ENCODE measurements at places on chromosomes 2 and 18. TPM values are rescaled to one million over a fixed set of nuclear protein-coding genes. Genes with fewer than 3 reads are reported as not detected.
A peak's percentile ranks its signal among the peaks of the same experiment; 100 is the strongest.

GRCh38 chr2:202064171-202064880 is 8.7 kb upstream of the KIAA2012 start:
- DNase-seq: no peak

GRCh38 chr2:71939588-71940535 is 207.8 kb downstream of the CYP26B1 start:
- no peak for DNase-seq

DNA sequence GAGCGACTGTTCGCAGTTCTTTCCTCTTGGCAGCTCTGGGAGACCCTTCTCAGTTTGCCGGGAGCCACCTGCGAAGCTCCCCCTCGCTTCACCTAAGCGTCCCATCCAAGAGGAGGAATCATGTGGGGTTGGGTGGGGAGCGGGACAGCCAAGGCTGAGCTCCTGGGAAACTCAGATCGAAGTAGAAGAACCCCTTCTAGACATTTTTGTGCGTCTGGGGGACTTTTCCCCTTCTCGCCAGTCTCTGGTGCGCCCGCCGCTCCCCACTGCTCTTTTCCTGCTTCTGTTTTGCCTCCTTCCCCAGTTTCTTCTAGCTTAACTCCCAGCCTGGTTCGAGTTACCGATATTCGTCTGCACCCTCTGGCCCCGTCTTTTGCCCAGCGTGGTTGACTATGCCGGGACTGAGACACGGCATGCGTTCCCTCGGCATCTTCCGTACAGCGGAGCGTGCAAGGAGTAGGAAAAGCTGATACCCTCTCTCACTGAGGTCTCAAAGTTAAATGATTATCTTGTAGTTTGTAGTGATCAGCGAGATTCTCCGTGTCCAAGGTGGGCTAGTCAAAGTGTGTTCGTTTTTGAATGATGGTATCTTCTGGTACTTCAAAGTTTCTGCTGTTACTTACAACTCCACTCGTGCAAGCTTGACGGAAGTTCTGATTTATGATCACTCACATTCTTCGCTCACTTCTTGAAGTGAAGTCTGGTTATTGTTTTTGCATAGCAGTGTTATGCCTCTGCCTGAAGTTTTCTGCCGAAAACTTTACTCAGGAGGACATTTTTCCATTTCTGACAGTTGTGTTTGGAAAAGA is 664 bp downstream of the CAMKMT start:
- peak; percentile 24 for DNase-seq

The KCNJ13 gene
- not detected for total RNA-seq

The ABCG8 gene
- not detected for total RNA-seq
